ENCODE measurements at places on chromosomes 5 and 9.

- DNase-seq: no peak
Measured at GRCh38 chr9:117725426-117725887, 21.3 kb downstream of the TLR4 start.

- no peak for DNase-seq
Measured at GRCh38 chr5:56733580-56733979, 81.8 kb upstream of the MAP3K1 start.

DNA sequence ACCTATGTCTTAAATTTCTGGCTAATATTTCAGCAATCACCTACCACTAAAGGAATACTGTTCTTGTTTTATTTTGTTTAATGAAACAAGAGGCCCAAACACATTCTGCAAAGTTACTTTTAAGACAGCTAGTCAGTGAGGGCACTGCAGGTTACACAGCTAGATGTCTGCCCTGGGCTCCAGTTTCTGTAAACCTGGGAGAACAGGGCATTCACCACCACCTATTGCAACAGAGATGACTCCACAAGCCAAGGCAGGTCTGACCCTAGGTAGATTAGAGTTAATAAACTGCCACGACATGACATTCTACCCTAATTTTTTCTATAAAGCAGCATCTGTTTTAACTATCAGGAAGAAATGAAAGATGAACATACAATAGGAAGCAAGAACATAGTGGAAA, 90.8 kb downstream of the SLF1 start:
- no peak for DNase-seq

- DNase-seq: no peak
Measured at GRCh38 chr9:28883234-28883633, 1310.0 kb upstream of the C9orf72 start.

- no peak for DNase-seq
Measured at GRCh38 chr9:78303377-78304062, 6.6 kb downstream of the PSAT1 start.

DNA sequence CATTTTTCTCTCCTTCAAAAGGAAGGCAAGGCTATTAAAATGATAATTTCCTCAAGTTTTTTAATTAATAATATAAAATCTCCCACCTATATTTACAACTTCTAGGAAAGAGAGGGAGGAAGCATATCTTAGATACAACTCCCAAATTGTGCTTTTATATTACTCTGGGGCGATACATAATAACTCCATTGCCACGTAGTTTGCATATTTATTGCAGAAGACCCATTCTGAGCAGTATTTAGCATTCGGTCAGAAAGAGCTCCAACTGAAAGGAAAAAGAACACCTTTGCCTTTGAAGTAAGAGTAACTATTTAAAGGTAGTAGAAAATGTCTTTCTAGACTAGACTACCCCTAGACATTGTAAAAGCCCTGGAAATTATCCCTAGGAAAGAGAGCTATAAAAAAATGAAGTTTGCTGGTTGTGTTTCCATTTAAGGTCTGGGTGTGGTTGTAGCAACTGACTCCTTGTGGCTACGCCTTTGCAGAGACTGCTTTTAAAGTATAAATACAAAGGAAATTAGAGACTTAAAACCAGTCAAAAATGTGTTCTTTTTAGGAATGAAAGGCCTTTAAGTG, 566.1 kb downstream of the ZNF608 start:
- DNase-seq: no peak

- DNase-seq: no peak
Measured at GRCh38 chr5:135843571-135844337, 9.3 kb downstream of the SLC25A48 start.
